T-cell (primary cell): ENCODE measurements at places on chromosomes 2 and 18. TPM values are rescaled to one million over a fixed set of nuclear protein-coding genes. Genes with fewer than 3 reads are reported as not detected.

PDE1A gene
- total RNA-seq = not detected

G6PC2 gene
- total RNA-seq = not detected

TTLL4 gene
- 27.7 TPM for total RNA-seq

GKN2 gene
- not detected for total RNA-seq

DNAJC10 gene
- 50.7 TPM for total RNA-seq

TNFRSF11A gene
- 1.2 TPM for total RNA-seq

HOXD10 gene
- not detected for total RNA-seq

CRACDL gene
- total RNA-seq = 0.23 TPM

SCYGR4 gene
- total RNA-seq = not detected

NT5DC4 gene
- total RNA-seq = not detected

NFATC1 gene
- total RNA-seq = 58.1 TPM

SERPINB4 gene
- not detected for total RNA-seq

LYG2 gene
- total RNA-seq = not detected

MXD1 gene
- 19.9 TPM for total RNA-seq

STEAP3 gene
- 0.26 TPM for total RNA-seq

PPP1R1C gene
- total RNA-seq = not detected

PLGLB2 gene
- 1.9 TPM for total RNA-seq

AMER3 gene
- not detected for total RNA-seq

GCG gene
- total RNA-seq = not detected

FAM237A gene
- not detected for total RNA-seq

CDKL4 gene
- total RNA-seq = not detected

FEV gene
- not detected for total RNA-seq

ITPRID2 gene
- 55.8 TPM for total RNA-seq

RAB6C gene
- not detected for total RNA-seq

CCDC150 gene
- total RNA-seq = 1.1 TPM

SGO2 gene
- total RNA-seq = 1.2 TPM

NCKAP5 gene
- total RNA-seq = not detected

C2orf80 gene
- total RNA-seq = not detected

SULT1C4 gene
- not detected for total RNA-seq

SLC66A3 gene
- total RNA-seq = 21.2 TPM

C1GALT1C1L gene
- total RNA-seq = not detected

CAVIN2 gene
- 0.50 TPM for total RNA-seq

MERTK gene
- 0.33 TPM for total RNA-seq

DNER gene
- not detected for total RNA-seq

ICOS gene
- total RNA-seq = 72.2 TPM

ADRA2B gene
- 0.33 TPM for total RNA-seq

TUBB8B gene
- not detected for total RNA-seq

C2orf72 gene
- not detected for total RNA-seq

STARD6 gene
- not detected for total RNA-seq

EVX2 gene
- total RNA-seq = not detected

ANKRD29 gene
- total RNA-seq = 0.36 TPM

CCDC68 gene
- not detected for total RNA-seq

ADCYAP1 gene
- not detected for total RNA-seq

SYT4 gene
- total RNA-seq = not detected

MOGAT1 gene
- total RNA-seq = not detected

KCNE4 gene
- total RNA-seq = not detected

SLC9A4 gene
- not detected for total RNA-seq

SPC25 gene
- total RNA-seq = 0.83 TPM

MRO gene
- not detected for total RNA-seq

EGR4 gene
- total RNA-seq = not detected

DNAJC5G gene
- not detected for total RNA-seq

CYP27C1 gene
- total RNA-seq = not detected

KYNU gene
- 0.30 TPM for total RNA-seq
